ENCODE measurements at places on chromosomes 16 and 17. TPM values are rescaled to one million over a fixed set of nuclear protein-coding genes. Genes with fewer than 3 reads are reported as not detected.

- DNase-seq: no peak
Observed at GRCh38 chr16:16021020-16021419, 71.6 kb downstream of the ABCC1 start.

DNA sequence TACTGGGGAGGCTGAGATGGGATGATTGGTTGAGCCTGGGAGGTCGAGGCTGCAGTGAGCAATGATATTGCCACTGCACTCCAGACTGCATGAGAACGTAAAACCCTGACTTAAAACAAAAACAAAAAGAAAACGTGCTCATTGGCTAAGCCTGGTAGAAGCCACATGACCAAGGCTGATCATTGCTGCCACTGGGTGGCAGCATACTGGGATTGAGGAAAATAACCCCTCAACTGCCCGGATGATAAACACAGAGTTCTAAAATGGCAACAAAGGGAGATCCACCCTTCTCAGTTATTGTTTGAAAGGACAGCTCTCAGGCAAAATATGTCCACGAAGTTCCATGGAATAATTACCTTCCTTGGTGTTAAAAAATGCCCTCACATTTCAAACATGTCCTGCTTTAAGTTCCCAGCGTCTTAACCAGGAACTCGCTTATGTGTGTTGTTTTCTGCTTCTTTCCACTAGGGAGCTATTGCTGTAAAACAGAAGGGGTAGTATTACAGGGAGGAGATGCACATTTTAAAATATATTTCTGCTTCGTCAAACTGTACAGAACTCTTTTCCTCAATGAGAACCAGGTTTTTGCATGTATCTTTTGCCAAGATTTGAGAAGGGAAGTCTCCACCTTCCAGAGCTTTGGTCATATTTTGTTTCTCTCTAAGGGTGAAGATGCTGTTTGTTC lies 675.3 kb downstream of the MAF start:
- no peak for DNase-seq

DNA sequence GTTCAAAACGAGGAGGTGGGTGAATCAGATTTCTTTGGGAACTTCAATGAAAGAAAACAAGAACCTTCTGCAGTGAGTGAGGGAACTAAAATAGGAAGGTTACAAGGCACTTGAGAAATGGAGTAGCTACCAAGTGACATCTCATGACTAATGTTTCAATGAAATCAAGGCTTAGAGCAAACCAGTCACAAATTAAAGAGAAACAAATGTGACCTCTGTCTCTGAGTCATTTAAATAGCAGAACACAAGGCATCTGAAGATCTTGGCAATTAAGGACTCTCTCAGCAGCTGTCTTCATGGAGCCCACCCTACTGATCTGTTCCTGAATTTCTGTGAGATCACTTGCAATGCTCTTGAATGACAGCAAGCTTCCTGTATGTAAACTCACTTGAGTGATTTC lies 109.5 kb downstream of the CDH11 start:
- no peak for DNase-seq

DNA sequence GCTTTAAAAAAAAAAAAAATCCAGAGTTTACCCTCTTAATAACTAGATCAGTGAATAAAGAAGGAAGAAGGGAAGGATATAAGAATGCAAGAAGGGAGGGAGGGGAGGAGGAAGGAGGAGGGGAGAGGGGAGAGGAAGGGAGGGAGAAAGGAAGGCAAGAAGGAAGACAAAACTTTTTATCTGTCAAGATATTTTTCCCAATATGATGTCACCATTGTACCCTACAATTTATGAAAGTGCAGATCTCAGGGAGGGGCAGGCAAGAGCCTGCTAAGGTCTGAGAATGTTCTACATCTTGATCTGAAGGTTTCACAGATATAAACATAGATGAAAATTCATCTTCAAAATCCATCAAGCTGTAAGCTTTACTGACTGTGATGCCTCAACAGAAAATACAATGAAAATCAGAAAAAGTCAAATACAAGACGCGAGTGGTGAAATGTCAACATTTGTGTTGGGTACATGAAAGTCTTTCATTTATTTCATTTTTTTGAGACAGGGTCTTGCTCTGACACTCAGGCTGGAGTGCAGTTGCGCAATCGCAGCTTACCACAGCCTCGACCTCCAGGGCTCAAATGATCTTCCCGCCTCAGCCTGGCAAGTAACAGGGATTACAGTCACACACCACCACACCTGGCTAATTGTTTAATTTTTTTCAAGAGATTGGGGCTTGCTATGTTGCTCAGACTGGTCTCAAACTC lies 57.1 kb upstream of the EMP2 start:
- DNase-seq: no peak

GRCh38 chr17:68451670-68452354 lies 5.5 kb downstream of the WIPI1 start:
- no peak for DNase-seq

GRCh38 chr17:36748272-36748671 lies 146.9 kb downstream of the MRM1 start:
- no peak for DNase-seq

DNA sequence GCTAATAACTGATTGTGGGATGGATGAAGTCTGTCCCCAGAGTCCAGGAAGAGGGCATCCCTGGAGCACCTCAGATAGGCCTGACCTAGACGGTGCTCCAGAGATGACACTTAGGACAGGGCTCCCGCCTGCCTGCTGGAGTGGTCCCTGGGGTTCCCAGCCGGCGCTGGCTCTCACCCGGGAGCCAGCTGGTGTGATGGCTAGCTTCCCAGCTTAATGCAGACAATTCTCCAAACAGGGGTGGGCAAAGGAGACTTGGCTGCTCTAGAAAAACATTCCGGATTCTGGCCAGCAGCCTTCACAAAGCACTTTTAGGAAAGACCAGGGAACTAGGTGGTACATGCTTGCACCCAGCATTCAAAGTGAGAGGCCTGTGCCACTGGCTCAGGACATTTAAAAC lies 18.6 kb downstream of the ACE start:
- no peak for DNase-seq

TMEM238L gene
- 3.2 TPM for polyA plus RNA-seq
